Right renal cortex interstitium (tissue), 3 donors: ENCODE measurements at places on chromosomes 13 and 19. TPM values are rescaled to one million over a fixed set of nuclear protein-coding genes. Genes with fewer than 3 reads are reported as not detected.

Gene YJU2
- polyA plus RNA-seq, result 21.3 TPM

DNA sequence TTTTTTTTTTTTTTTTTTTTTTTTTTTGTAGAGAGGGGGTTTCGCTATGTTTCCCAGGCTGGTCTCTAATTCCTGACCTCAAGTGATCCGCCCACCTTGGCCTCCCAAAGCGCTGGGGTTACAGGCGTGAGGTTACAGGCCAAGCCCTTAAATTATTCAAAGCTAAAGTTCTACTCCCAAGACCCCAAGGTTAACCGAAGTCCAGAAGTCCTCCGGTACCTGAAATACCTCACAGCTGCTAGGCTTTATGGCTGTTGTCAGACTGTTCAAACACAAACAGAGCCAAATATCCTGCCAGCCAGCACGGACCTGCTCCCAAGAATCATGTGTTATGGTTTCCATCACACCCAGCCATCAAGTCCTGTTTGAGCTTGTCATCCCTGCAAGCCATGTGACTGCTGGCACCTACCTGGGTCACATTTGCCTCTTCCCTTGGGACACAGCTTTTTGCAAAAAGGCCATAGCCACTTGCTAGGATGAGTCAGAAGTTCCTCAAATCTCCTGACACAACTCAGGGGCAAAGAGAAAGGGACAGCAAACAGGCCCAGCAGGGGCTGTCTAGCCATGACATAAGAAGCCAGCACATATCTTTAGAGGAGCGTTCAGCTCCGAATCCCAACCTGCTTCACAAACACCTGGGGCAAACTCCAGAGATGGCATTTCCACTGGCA lies 129.9 kb downstream of the FOXO1 start:
- no peak for DNase-seq

Gene PCID2
- 57.0 TPM for polyA plus RNA-seq

DNA sequence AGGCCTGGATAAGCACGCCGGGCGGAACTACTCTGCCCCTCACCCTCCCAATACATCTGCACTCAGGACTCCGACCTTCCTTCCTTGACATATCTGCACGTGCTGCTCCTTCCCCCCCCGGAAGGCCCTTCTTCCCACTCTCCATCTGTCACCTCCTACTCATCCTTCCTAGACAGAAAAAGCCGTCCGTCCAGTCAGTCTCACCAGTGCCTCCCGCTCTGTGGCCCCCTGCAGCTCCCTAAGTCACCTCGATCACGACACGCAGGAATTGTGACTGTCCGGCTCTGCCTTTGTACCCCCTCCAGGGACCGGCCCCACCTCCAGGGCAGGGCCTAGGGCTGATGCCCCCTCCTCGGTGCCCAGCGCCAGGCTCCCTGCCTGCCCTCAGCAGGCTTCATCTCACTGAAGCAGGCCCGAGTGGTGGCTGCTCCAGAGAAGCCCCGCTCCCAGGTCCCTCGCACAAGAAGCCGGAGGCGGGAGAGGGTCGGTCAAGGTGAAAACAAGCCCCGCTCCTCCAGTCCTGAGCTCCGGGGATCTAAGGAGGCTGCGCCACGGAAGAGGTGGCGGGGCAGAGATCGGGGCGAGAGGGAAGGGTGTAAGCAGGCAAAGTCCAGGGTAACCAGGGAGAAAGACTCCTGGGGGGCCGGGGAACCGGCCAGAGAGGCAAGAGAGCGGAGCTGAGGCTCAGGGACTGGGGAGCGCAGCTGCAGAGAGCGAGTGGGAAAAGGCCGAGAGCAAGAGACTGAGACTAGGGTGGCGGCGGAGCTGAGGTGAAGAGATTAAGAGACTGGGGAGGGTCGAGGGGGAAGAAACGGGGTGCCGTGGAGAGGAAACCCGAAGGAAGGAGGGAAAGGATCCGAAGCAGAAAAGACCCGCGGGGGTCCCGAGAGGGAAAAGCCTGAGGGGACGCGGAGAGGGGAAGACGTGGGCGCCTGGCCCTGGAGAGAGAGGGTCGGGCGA lies 1.1 kb downstream of the PPP6R1 start:
- no peak for DNase-seq

DNA sequence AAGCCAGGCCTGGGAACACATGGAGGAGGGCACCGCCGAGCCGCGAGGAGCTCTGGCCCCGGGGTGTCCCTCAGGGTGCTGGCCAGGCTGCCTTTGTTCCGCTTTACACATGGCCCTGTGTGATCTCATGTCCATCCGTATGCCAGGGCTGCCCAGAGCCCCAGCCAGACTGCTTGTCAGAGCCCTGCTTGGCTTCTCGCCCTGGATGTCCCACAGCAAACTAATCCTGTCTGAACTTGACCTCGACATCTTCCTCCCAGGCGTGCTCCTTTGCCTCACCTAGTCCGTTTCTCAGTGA lies 14.3 kb downstream of the BCKDHA start:
- DNase-seq, result no peak

DNA sequence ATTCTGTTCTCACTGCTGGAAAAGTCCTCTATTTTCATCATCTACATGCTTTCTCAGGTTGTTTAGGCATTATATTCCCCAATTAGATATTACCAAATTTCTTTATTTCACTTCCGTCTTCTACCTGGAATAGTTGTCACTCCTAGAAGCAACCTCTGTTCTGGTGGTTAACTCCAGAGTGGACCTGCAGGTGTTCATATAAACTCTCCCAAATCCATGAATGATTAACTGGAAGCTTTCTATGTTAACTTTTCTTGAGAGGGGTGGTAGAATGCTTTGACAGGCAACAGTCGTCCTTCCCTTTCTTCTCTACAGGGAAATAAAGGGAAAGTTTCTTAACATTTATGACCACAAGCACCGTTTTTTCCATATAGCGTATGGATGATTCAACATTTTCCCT lies 48.4 kb upstream of the UFM1 start:
- DNase-seq, result no peak

- no peak for DNase-seq
These were observed 12.9 kb downstream of the CFD start for GRCh38 chr19:872266-872951.

DNA sequence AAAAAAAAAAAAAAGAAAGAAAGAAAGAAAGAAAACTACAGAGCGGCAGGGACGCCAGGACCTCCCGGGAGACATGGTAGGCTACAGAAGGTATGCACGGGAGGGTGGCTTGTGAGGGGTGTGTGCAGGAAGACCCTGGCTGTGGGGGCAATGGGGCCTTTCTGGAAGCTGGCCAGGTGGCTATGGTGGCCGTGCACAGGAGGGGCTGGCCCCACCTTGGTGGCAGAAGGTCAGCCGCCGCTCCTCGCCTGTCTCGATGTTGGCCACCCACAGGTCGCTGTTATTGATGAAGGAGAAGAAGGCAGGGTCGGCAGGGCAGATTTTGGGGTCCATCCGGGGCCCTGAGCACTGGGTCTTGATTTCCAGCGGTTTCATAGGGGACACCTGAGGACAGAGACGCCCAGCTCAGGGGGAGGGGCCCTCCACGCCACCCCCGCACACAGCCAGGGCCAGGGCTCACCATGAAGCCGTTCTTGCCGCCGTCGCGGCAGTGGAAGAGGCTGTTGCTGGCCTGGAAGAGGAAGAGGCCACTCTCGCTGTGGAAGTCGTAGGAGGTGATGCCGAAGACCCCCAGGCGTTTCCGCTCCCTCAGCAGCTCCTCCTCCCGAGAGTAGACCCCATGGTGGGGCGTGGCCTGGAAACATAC lies 19.8 kb downstream of the DPP9 start:
- DNase-seq, result no peak

Gene DNAJB1
- 99.3 TPM for polyA plus RNA-seq

DNA sequence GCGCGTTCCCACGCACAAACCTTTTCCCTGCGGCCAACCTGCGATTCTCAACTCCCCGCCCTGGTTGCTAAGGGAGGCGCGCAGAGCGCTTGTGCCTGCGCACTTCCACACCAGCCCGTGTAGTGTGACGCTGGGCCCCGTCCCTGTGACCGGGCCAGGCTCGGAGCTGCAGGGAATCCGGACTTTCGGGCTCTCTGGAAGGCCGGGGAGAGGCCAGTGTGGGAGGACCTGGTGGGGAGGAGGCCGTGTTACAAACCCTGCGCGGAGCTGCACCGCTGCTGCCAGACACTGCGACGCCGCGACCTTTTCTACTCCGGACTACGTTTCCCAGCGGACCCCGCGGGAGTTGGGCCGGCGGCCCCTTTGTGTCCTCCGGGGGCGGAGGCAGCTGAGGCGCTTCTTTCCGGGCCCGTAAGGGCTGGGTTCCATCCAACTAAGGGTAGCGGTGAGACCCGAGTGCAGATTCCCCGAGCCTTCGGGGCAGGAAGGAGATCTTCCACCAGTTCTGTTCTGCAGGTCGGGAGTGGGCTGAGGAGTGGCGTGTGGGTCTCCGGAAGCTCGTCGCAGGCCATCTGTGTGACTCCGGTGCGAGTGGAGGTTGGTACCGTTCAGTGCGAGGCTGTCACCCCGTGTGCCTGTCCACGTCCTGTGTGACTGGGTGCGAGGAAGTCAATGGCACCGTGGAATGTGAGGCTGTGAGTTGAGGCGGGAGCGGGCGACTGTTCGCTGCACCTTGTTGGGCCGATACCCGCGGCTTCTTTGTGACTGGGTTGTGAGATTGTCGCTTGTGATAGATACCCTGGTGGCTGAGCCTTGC lies at the start of gene ZNF570:
ZNF570 (plus strand) TSS at position 396 of the 817 bp plus-strand sequence. CDS start 999 bp downstream, outside the sequence.
- peak; percentile 80 for DNase-seq

DNA sequence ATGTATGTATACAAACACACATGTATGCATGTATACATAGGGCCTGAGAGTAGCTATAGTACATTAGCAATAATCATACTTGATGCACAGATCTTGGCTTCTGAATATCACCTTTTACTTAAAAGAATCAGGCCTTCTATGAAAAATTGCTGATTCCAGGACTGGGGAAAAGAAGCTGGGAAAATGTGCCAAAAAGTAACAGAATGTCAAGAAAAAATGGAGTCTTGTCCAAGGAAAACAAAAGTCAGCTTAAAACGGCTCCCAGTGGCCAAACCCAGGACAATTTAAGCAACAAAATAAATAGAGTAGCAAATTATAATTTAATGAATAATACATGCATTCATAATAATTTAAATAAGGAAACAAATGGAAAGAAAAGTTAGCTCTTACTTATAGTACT lies 2104.9 kb downstream of the PCDH9 start:
- no peak for DNase-seq

- no peak for DNase-seq
These were observed 34.6 kb downstream of the PAN3 start for GRCh38 chr13:28172947-28173346.

GRCh38 chr19:14542711-14543328 lies 13.4 kb downstream of the TECR start:
- DNase-seq, result no peak

DNA sequence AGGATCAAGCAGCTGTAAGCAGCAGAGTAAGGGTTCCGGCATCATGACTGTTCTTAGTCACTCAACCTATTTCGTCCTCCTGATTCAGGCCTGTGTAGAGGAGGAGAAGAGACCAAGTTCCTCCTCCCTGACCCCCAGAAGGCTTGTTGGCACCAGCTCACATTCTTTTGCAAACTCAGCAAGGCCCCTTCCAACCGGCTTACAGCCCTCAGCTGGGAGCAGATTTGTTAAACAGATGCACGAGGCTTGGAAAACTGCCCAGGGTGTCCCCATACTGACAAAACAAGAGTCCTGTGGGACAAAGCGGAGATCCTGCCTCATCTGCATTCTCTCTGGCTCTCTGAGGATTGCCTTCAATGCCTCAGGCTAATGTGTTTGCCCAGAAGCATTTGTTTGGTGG lies 113.2 kb upstream of the SOX21 start:
- peak; percentile 18 for DNase-seq

GRCh38 chr13:112131713-112132113 lies 64.8 kb downstream of the SOX1 start:
- DNase-seq, result no peak

- no peak for DNase-seq
These were observed 131.5 kb upstream of the GJB6 start for GRCh38 chr13:20363603-20364002.

DNA sequence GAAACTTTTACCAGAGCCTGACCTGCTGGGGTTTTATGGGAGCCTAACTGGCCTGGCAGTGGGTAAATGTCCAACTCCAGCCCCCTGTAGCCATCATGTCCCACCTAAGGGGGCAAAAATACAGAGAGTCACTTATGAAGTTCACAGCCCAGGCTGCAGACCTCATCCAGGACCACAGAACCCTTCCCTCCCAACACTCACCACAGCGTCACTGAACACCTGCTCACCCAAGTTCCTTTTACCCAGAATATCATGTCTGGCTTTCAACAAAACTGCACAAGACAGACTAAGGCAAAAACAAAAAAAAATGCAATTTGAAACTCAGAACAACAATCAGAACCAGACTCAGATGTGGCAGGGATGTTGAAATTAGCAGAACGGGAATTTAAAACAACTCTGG lies 6.4 kb downstream of the CEACAM3 start:
- no peak for DNase-seq

DNA sequence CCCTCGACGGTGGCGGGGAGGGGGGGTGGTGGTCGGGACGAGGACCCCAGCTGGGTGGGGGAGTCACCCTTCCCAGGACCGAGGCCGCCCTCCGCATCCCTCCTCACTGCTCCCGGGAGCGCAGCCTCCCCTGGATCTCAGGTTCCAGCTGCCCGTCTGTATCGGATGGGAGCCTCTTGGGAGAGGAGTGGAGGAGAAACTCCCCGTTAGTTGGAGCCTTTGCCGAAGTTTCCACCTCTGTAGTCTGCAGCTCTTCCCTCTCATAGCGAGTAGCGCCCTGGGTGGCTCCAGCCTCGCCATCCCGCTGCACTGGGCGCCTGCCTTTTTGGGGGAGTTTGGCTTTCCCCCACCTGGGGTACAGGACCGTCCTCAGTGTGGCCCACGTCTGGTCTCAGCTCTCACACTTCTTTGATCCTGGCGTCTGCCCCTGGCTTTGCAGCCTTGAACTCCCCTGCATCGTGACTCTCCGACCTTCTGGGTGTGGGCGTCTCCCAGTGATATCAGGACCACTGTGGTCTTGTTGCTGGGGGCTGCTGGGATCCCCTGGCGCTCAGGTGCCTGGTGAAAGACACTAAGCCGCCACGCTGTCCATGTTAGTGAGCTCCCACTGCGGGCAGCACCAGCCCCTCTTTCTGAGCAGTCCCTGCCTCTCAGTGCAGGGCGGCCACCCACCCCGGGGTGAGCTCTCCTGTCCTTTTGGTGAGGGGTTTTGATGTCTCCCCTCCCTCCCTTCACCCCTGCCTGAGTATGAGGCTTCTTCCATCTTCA lies 1.1 kb downstream of the CNOT3 start:
- no peak for DNase-seq

DNA sequence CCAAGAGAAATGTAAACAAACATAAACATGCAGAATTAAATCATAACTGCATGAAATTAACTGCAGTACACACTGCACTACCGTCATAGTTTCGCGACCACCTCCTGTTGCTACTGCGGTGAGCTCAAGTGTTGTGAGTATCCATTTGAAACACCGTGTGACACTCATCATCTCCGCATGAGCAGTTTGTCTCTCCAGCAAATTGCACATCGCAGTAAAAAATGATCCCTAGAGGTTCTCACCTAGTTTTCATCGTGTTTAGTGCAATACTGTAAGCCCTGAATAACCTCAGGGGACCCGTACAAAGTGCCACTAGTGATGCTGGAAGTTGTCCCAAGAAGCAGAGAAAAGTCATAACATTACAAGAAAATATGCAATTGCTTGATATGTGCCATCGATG lies 147.7 kb downstream of the DPF1 start:
- DNase-seq, result no peak

DNA sequence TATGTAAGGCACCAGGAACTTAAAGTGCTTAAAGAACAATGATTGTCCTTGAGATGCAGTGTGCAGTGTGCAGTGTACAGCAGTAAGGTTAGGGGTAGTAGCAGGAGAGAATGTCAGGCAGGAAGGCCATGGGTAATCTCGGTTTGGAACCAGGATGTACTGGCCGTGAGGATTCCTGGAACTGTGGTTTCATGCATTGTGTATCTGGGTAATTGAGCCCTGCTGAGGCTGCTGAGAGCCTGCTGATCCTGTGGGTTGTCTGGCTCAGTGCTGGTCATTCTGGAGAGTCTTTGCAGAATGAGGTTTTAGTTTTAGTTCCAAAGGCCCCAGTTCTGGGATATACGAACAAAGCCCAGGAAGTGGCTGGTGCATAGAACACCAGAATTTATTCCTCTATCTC lies 71.0 kb downstream of the ZNF568 start:
- DNase-seq, result no peak
